T47D (cell line): ENCODE measurements at places on chromosomes 3 and 15.

- no peak for DNase-seq
These were observed 20.6 kb downstream of the DCUN1D1 start for GRCh38 chr3:182959474-182960350.

GRCh38 chr3:194107107-194107506 is 28.8 kb upstream of the HES1 start:
- DNase-seq: no peak

- no peak for DNase-seq
These were observed 586.1 kb downstream of the MECOM start for GRCh38 chr3:169077394-169077906.

GRCh38 chr3:146160321-146160963 is 542 bp downstream of the PLOD2 start:
- peak; percentile 67 for DNase-seq

DNA sequence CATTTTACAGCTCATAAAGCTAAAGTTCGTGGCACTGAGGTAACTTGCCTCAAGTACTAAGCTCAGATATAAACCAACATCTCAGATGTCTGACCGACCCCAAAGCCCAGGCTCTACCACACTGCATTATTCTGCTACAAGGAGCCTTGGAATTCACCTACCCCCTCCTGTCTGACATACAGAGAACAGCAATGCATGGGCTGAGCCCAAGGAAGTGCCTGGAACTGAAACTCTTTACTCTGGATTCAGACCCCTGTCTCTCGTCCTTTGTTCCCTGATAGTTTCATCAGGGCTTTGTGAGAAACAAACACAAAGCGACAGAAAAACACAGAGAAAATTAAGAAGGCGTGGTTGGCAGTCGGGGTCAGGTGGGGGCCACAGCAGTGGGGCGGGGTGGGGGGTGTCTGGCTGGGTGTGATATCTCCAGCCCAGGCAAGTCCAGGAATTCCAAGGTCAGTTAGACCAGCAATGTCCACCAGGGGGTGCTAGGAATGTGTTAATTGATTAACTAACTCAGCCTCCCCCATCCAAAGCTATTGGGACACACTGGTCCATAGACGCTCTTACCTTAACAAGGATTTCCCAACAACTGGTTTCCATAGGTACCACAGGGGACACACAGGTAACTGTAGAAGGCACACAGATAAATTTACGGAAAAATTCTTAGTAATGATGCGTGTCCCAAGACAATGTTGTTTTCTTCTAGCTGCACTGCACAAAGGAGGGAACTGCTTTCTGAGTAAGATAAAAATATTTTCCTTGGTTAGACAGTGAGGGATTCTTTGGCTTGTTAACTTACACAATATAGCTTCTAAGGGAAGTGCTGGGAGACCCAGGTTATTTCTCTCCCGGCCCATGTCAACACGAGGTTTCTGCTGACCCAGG is 18.8 kb upstream of the SSUH2 start:
- DNase-seq: peak; percentile 83

- DNase-seq: no peak
These were observed 249.1 kb downstream of the CTNNB1 start for GRCh38 chr3:41448396-41448795.

GRCh38 chr3:68007621-68008226 is 353.3 kb upstream of the SUCLG2 start:
- no peak for DNase-seq

- no peak for DNase-seq
These were observed 4.8 kb downstream of the BMF start for GRCh38 chr15:40103864-40104271.

- no peak for DNase-seq
These were observed 158.0 kb upstream of the UBE2E1 start for GRCh38 chr3:23647706-23648258.

- DNase-seq: no peak
These were observed 57.2 kb upstream of the TOPAZ1 start for GRCh38 chr3:44184319-44184953.

DNA sequence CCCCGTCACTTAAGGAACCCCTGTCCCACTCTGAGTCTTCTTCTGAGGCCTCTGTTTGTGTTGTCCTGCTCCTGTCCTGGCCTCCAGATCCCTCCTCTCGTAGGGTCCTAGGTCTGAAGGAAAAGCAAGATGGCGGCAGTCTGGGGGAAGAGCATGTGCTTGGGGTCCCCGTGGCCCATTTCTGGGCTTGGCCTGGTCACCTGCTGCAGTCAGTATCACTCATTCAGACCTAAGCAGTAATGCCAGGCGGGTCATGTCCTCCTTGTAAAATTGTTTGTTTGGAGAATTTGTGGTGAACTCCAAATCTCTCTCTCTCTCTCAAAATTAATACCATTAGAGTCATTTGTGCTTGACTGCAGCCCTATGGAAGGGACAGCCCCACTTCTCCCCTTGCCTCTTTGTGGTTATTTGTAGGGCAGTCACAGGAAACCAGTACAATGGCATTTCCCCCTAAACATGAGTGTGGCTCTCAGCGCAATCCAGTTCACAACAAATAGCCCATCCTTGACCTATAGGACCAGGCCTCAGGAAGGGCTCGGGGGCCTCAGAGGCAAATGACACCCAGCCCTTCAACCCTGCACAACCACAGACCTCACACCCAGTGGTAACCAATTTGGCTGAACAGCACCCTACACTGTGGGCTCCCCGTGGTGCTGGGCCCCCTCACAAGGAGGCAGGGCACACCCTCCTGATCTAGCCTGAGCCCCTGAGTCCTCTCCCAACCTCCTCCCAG is 173.5 kb downstream of the OR4M2 start:
- no peak for DNase-seq

- no peak for DNase-seq
These were observed 593.2 kb upstream of the DPPA4 start for GRCh38 chr3:109930582-109930981.

- no peak for DNase-seq
These were observed 138.7 kb downstream of the CHL1 start for GRCh38 chr3:335240-335639.

- no peak for DNase-seq
These were observed 26.6 kb downstream of the FBLN2 start for GRCh38 chr3:13575459-13576061.

GRCh38 chr3:57078344-57078634 is 17.8 kb downstream of the SPATA12 start:
- peak; percentile 36 for DNase-seq

DNA sequence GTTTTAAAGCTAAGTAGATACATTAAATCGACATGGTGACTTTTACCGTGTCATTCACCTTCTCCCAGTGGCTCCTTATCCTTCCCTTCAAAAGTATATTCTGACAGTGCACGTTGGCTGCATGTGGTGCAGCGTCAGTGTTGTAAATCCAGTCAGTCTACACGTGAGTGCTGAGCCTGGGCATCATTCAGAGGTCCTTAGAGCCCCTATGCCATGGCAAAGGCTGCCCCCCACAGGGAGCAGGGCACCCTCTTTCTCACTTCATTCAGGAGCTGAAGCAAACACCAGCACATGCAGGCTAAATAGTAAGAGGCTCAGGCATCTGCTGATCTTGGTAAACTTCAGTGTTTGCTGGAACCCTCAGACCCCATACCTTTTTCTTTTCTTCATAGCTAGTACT is 43.3 kb downstream of the RASGRP1 start:
- no peak for DNase-seq

- DNase-seq: no peak
These were observed 8.2 kb downstream of the EIF2B5 start for GRCh38 chr3:184143327-184143726.

DNA sequence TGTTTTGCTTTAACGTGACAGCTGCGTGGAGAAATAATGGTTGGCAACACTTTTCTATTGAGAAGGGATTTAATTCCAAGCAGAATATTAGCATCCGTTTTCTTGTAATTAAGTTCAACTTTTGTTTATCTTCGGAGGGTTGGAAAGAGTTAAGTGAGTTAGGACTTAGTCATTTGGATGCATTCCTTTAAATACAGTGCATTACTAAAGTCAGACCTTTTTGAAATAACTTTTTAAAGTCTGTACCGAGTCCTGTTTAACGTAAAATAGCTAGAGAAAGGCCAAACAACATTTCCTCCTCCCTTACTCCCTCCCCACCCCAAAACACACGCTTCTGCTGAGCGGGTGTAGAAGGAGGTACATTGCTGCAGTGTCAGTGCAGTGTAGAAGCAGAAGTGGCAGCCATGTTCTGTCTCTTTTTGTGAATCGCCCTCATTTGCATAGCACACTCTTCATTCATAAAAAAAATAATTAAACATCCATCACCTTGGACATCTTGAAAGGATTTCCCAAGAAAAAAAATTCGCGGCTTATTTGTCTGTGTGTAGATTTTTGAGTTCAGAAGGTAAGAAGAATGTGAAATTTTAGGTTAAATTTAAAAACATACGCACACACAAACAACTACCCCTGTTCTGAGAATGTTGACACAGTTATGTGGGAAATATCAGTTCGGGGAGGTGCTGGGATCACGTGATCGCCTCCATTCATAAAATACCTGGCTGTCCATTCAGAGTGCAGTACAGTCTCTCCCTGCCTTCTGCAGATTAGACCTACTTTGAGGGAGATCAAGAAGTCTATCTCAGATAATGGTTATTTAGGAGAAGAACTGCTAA is 1.6 kb downstream of the SPRED1 start:
- DNase-seq: peak; percentile 58

GRCh38 chr15:57418635-57419034 is 42.3 kb downstream of the CGNL1 start:
- DNase-seq: no peak

DNA sequence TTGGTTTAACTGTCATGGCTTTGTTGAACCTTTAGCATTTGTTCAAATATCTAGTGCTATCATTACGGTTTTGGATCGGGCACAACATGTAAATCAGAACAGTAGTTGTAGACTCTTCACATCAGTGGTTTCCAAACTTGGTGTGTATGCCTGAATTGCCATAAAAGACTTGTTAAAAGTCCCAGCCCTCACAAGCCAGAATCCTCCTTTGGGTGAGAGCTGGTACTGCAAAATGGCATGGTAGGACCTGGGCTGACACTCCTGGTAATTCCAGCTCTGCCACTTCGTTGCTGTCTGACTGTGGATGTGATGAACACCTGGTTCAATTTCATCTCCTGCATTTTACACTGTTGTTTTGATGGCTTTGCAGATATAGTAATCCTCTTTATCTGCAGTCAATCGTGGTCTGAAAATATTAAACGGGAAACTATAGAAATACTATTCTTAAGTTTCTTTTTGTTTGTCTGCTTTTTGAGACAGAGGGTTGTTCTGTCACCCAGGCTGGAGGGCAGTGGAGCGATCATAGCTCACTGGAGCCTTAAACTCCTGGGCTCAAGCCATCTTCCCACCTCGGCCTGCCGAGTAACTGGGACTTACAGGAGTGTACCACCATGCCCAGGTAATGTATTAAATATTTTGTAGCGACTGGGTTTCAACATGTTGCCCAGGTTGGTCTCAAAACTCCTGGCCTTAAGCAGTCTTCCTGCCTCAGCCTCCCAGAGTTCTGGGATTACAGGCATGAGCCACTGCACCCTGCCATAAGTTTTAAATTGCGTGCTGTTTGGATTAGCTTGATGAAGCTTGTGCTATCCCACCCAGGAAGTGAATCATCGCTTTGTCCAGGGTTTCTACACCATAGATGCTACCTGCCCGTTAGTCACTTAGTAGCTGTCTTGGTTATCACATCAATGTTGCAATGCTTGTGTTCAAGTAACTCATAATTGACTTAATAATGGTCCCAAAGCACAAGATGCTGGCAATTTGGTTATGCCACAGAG is 61.6 kb downstream of the RAB7A start:
- DNase-seq: peak; percentile 48

DNA sequence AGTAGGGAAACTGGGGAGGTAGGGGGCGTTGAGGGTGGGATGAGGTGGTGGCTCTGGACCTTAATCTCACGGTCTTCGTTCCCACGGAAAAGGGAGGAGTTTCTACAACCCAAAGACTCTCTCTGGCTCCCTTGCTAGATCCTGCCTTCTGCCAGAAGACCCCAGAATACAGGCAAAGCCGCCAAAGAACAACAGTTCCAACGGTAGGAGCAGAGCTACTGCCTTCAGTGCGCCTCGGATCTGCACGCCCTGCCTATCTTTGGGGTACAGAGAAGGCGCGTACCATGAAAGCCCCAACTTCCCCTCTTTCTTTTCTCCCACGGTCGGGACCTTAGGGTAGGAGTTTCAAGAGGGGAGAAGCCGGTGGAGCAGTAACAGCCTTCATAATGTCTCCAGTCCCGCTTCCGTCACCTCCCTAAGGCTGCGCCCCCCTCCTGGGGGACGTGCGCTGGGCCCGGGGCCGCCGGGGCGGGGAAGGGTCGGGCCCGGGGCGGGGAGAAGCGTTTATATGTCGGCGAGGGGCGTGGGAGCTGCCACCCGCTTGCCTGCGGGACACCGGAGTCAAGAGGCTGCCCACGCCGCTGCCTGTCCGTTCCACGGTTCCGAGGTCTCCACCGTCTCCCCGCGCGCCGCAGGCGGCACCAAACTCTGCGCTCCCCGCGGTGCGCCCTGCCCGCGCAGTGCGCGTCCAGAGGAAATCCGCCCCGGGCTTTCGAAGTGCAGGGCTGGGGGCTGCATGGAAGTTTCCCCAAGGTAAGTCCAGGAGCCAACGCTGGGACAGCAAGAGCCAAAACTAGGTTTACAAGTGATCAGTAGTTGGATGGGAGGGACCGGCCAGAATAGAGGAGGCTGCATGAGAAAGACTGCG is at the start of gene COL6A6:
TSS of gene COL6A6 (plus strand) at position 533 of the 868 bp plus-strand sequence. CDS start 43,188 bp downstream, outside the sequence.
- DNase-seq: no peak

GRCh38 chr15:38391191-38391590 is 62.7 kb upstream of the FAM98B start:
- no peak for DNase-seq

- no peak for DNase-seq
These were observed 112.2 kb upstream of the NANOGP8 start for GRCh38 chr15:35197306-35197705.

DNA sequence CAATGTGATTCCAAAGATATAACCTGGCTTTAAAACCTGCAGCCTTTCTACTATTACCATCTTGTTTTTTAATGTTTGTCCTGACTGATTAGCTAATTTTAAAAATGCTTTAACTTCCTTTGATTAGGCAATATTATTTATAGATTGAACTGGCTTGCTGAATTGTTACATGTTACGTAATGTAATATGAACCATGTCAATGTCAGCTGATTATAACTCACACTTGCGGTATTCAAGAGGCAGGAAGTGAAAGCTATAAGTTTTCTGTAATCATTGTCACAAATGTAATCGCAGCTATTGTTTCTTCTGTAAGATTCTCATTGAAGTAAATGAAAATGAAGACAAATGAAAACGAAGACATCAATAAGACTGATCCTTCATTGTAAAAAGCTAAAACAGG is 146.8 kb downstream of the ROBO2 start:
- no peak for DNase-seq

DNA sequence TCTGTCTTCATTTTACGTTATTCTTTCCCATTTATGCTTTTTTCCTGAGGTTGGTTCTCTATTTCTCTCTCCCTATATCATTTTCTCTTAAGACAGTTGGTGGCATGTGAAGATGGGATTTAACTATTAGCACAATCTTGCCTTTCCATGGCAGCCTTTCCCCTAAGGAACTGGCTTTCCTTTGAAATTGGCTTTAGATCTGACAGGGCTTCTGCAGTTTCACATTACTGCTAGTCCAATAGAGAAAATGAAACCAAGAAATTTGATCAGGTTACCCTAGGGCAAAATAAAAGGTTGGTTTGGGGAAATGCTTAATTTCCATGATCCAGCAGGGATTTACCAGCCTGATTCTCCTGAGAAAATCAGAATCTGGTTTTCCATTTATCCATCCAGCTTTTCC is 22.7 kb upstream of the CHL1 start:
- no peak for DNase-seq
